ENCODE measurements at places on chromosomes 12 and 14.

- no peak for DNase-seq
These were observed 506.1 kb downstream of the NELL2 start for GRCh38 chr12:44369998-44370397.

DNA sequence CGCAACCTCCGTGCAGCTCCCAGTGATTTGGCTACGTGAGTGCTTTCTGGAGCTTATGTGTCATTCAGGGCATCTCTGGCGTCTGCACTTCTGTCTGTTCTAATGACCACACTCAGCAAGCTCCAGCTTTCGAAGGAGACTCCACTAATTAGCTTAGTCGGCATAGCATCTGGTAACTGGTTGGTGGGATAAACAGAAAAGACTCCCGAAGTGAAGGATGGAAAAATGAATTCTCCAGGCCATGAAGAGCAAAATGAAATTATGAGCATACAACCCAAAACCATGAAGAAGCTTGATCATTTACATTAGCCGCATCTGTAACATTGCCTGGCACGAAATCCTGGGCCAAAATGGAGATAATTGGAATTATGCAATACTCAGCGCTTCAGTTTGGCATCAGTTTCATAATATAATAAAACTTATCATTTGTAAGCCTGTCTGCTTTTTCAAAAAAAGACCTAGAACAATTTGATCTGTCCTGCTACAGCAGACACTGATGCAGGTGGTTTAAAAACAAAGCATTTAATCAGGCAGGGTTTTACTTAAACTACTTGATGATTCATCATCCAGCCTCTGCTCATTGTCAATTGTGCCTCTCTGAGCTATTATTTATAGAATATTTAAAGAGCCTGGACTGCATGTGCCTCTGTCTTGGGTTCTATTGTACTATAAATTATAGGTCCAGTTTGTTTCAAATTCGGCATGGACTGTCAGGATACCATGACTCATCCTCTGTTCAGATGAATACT is 87.4 kb downstream of the SYT1 start:
- no peak for DNase-seq

DNA sequence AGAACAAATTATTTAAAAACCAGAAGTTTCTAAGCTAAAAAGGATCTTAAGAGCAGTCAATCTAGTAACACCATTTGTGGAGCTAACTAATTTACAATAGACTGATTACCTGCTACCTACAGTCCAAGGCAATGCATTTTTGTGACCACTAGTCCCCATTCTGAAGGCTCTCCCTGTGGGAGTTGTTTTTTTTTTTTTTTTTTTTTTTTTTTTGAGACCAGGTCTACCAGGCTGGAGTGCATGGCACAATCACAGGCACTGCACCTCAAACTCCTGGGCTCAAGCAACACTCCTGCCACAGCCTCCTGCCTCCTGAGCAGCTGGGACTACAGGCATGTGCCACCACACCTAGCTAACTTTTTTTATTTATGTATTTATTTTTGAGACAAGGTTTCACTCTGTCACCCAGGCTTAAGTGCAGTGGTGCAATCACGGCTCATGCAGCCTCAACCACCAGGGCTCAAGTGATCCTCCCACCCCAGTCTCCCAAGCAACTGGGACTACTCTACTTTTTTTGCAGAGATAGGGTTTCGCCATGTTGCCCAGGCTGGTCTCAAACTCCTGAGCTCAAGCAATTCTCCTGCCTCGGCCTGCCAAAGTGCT is 3.9 kb downstream of the GNPTAB start:
- no peak for DNase-seq

DNA sequence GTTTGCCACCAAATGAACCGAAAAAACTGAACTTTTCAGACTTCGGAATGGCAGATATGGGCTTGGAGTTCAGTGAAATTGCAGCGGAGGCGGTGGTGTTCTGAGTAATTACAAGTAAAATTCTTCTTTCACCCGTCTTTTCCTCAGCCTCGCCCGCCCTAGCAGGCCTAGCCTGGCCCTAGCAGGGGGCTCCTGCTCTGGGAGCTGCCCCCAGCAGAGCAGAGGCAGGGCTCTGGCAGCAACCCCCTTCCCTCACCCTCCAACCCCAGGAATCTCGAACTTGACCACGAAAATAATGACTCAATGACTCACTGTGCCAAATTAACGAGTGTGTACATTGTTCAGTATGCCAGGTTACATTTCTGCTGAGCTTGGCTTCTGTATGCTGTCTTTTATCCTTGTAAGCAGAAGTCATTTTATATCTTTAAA is 1.1 kb downstream of the PAPLN start:
- DNase-seq = peak; percentile 21

DNA sequence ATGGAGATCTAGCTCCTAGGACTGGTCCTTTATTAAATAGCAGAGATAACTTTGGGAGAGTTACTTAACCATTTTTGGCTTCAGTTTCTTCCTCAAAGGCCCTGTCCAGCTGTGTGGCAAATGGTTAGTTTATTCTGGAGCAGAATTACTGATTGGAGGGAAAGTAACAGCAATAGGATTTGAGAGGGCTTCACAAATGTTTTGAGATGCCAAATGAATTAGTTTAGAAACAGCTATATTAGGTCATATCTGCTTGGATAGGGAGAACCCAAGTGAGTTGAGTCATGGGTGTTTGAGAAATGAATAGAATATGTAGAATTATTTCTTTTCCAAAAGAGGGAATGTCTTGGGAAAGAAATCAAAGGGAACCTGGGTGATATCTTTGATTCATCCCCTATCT is 17.5 kb downstream of the RASSF3 start:
- DNase-seq = no peak

DNA sequence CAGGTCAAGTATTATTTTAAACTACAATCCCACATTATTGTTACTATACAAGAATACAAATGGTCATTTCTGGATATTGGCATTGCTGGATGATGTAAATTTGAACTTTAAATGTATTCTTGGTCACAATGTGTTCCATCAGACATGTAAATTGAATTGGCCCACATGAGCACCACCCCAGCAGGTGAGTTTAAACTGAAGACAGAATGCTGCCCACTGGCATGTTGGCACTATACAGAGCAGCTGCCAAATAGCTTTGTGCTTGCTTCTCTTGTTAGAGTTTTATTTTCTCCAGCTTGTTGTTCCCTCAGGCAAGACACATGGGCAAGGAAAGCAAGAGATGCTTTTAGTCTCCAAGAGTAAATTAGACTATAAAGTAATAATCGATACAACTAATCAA is 98.6 kb downstream of the C12orf50 start:
- DNase-seq = no peak

GRCh38 chr12:123743002-123743401 is 19.1 kb upstream of the DNAH10 start:
- DNase-seq = no peak

DNA sequence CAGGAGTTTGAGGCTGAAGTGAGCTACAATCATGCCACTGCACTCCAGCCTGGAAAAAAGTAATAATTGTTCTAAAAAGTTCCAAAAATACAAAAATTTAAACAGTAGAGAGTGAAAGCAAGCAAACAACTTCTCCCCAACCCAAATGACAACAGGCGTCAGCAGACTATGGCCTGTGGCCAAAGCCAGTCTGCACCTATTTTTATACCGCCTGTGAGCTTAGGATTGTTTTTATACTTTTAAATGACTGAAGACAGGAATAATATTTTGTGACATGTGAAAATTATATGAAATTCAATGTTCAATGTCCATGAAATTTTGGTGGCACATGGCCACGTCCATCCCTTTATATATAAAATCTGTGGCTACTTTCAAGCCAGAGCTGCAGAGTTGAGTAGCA is 48.2 kb upstream of the TMCC3 start:
- no peak for DNase-seq

- DNase-seq = no peak
These were observed 96.8 kb downstream of the ACSS3 start for GRCh38 chr12:81174664-81175063.

DNA sequence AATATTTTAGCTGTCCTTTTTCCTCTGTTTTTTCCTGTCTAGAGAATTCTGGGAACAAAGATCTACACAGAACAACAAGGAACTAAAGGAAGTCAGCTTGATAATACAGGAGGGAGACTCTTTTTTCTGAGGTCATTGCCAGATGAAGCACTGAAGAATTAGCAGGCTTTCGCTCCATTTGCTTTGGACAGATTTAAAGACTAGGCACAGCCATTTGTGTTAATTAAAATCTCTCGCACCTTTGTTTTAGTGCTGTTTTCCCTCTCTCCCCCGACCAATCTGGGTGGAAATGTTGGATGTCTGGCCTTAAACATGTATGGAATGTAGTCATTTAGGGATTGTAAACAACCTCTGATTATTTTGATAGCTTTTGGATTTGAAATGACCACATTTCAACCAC is 9.6 kb upstream of the GPHN start:
- DNase-seq = no peak

GRCh38 chr12:127930122-127930521 is 336.8 kb upstream of the TMEM132C start:
- DNase-seq = no peak

GRCh38 chr14:100381395-100382105 is 58.4 kb downstream of the SLC25A47 start:
- DNase-seq = no peak

DNA sequence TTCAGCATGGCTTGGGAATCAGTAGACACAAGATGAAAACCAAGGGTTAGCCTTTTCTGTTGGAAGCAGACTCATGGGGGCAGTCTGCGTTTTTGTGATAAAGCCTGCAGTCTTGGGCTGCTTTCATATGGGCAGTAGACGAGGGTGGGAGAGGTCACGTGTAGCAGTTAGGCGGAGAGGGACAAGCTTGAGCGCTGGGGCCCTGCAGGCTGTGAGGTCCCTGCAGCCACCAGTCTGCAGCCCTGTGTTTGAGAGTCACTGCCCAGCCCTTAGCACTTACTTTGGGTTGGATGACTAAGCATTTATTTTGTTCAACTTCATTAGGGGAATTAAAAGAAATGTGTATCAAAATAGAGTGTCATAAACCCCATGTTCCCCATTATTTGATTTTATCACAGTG is 37.2 kb downstream of the EP400 start:
- no peak for DNase-seq

- DNase-seq = peak; percentile 29
These were observed 324 bp downstream of the CALCOCO1 start for GRCh38 chr12:53726946-53727309.

DNA sequence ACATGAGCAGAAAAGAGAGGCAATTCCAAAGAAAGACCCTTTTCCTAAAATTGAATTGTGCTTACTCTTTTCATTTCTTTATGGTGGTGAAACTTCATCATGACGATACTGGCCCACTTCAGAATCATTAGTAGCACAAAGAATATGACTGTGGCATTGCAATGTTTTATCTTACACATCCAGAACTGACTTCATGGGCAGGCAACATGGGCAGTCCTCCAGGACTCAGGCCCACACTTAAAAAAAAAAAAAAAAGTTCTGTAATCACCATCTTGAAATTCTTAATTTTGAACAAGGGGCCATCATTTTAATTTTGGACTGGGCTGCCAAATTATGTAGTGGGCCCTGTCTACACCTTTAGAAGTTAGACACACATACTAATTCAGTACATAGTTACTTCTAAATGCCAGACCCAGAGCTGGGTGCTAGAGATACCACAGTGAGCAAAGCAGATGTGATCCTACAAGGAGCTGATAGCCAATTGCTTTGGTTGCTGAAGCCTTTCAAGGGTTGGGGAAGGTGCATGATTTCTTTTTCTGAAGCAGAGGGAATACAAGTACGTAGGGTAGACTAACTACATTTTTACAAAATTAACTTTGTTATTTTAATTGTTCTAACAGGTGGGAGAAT is 35.2 kb downstream of the HELB start:
- no peak for DNase-seq

DNA sequence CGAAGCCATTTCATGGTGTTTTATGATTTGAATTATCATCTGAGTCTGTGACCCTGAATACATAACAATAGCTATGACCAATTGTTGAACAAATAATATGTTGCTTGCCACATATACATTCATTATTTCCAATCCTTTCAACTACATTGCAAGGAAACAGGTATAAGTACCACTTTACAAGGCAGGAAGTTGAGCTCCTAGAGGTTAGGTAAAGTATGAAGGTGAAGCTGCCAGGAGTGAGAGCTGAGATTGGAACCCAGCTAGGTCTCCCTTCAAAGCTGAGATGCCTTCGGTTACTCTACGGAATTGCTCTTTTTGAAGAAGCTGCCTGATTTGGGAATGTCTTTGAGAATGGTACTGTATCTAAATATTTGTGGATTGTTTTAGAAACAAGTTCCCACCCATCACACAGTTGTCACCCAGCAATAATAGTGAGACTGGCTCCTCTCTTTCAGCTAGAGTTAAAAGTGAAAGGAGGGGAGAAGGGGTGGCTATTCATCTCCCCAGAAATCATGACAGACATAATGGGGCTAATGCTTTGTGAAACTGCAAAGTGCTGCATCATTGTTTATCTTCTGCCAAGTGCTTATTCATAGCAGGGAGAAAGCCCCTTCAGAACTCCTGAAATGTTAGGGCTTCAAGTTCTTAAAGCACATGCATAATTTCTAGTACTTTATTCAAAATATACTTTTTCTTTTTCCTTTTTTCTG is 75.9 kb upstream of the AMIGO2 start:
- no peak for DNase-seq

DNA sequence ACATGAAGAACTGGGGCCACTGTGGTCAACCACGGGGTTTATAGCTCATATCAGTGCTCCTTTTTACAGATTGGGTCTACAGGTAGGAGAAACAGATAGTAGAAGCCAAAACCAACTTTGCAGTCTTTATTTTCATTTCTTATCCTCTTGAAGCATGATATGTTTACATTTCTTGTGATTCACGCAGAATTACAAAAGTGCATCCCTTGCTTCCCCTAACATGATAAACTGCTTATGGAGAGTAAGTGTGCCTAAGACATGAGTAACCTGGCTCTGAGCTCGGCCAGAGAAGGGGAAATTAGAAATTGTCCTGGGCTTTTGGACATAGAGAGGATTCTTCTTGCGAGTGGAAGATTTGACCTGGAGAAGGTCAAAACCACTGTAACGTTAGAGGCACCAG is 18.4 kb downstream of the PWP1 start:
- no peak for DNase-seq

GRCh38 chr12:55707841-55708694 is at the start of gene ITGA7:
TSS of gene ITGA7 (minus strand) at chr12:55707904. CDS start at chr12:55707682, 222 bp downstream.
- no peak for DNase-seq

DNA sequence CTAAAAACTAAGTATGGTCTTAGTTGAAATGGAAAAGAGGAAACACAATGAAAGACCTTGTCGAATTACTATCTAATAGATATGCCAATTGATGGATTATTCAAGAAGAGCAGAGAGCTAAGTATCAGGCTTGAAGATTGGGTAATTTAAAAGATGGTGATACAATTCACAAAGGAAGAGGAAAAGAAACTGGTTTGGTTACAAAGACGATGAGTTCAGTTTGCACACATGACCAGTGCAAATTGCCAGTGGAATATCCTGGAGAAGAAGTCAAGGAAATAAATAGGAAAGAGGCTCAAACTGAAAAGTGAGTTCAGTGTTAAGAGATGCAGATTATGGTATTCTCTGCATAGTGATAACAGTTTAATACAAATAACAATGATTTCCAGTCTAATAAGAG is 2.5 kb upstream of the RAP1B start:
- no peak for DNase-seq
